ENCODE measurements at places on chromosomes 1 and 21.

DNA sequence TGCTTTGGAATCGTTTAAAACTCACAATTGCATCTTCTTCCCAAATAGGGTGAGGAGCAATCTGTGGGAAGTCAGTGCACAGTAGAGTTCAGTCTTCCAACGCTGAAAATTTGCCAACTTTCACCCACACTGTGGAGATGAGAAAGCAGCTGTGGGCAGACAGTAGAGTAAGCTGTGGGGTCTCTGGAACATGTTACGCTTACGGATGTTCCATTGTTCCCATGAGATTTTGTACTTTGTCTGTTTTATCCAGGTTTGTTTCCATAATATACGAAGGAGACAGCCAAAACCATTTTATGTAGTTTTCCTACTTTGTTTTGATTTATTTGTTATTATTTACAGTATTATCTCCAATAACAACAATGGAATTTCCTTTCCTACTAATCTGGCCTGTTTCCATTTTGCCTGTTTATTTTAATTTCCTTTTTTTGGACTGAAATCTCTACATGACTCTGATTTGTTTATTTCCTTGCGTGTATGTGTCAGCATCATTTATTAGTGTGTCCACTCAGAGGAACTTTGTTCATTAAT lies 65.1 kb upstream of the RGL1 start:
- H3K4me3 ChIP-seq: no peak overlapping the region
- no peak for DNase-seq
- H3K4me1 ChIP-seq: no peaks in the 10 kb centered on the region
- no peaks in the 10 kb centered on the region for H3K27me3 ChIP-seq

DNA sequence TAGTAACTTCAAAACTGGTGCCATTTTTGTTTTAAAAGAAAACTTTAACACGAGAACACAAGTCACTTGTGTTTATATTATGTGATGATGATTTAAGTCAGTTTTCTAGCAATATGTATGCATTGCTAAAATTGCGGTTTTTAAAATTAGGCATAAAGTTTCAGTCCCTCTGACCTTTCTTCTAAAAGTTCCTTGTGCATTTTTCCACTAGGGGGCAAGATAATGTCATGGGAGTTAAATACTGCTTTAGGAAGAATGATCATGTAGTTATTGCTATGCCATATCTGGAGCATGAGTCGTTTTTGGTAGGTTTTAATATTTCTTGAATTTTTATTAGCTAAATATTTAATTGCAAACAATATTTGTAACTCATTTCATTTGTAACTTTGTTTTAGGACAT lies 10.7 kb downstream of the CDC7 start:
- no peak for DNase-seq
- no peak overlapping the region for H3K27ac ChIP-seq
- no peaks in the 10 kb centered on the region for H3K27me3 ChIP-seq
- no peak overlapping the region for H3K4me3 ChIP-seq
- H3K4me1 ChIP-seq: no peaks in the 10 kb centered on the region
- no peaks in the 10 kb centered on the region for H3K36me3 ChIP-seq

GRCh38 chr1:207318072-207318619 lies 3.3 kb upstream of the CD55 start:
- no peak overlapping the region for H3K27ac ChIP-seq
- H3K36me3 ChIP-seq: no peaks in the 10 kb centered on the region
- no peaks in the 10 kb centered on the region for H3K27me3 ChIP-seq
- H3K4me3 ChIP-seq: no peak overlapping the region

GRCh38 chr1:12703821-12704451 lies 12.0 kb upstream of the AADACL3 start:
- no peaks in the 10 kb centered on the region for H3K27me3 ChIP-seq
- no peak overlapping the region for H3K4me3 ChIP-seq
- no peak for DNase-seq
- H3K36me3 ChIP-seq: no peaks in the 10 kb centered on the region
- no peaks in the 10 kb centered on the region for H3K4me1 ChIP-seq

- DNase-seq: no peak
- no peaks in the 10 kb centered on the region for H3K4me1 ChIP-seq
- H3K27me3 ChIP-seq: no peaks in the 10 kb centered on the region
- no peak overlapping the region for H3K27ac ChIP-seq
- no peak overlapping the region for H3K4me3 ChIP-seq
Measured at GRCh38 chr1:12172042-12172851, 5.5 kb downstream of the TNFRSF1B start.

DNA sequence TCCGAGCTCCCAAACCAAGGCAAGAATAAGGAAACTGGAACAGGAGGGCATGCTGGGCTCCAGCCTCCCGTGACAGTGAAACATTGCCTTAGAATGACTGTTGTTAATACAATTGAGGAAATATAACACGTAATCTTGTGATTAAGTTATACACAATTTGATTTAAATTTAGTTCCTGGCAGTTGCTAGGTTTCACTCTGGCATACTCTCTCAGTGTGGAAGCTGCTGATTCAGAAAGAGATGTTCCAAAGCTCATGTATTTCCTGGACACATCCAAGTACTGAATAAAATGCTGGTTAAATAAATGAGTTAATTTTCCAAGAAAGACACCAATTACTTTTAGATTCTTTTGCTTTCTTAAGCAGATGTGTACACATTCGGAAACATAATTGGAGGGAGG lies 176.1 kb downstream of the GRIK1 start:
- H3K4me3 ChIP-seq: no peak overlapping the region
- H3K27ac ChIP-seq: no peak overlapping the region
- no peaks in the 10 kb centered on the region for H3K36me3 ChIP-seq
- no peaks in the 10 kb centered on the region for H3K27me3 ChIP-seq
- H3K4me1 ChIP-seq: no peaks in the 10 kb centered on the region

- H3K4me3 ChIP-seq: no peak overlapping the region
- no peak overlapping the region for H3K27ac ChIP-seq
- H3K4me1 ChIP-seq: no peaks in the 10 kb centered on the region
- no peaks in the 10 kb centered on the region for H3K36me3 ChIP-seq
Measured at GRCh38 chr1:41672173-41672572, 187.7 kb upstream of the EDN2 start.

DNA sequence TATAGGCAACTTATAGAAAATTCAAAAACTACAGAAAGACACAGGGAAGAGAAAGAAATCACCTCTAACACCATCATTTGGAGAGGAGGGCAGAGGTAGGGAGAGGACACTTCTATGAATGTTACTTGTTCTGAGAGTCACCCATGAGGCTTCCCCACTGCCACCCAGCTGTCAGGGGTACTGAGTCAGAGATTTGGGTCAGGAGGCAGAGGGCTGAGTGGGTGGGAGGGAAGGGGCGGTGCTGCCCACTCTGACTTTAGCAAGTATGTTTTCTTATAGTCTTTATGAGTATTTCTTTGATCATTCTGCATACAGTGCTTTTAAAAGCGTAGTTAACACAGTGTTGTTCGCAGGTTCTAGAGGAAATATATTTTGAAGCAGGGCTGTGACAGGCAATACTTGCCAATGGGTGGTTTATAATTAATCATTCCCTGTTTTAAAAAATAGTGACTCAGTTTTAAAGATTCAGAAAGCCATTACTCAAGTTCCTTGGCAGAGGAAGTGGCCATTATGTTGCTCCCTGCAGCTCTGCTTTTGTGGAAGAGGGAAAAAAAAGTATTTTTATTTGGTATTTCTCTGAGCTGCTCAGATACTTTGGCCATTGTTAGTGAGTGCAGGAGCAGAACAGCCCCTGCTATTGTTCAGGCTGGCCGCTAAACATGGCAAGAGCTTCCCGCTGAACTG lies 18.3 kb downstream of the IL6R start:
- H3K36me3 ChIP-seq: no peaks in the 10 kb centered on the region
- DNase-seq: peak; percentile 68
- H3K4me3 ChIP-seq: no peak overlapping the region
- no peaks in the 10 kb centered on the region for H3K4me1 ChIP-seq
- H3K27ac ChIP-seq: no peak overlapping the region
- no peaks in the 10 kb centered on the region for H3K27me3 ChIP-seq

DNA sequence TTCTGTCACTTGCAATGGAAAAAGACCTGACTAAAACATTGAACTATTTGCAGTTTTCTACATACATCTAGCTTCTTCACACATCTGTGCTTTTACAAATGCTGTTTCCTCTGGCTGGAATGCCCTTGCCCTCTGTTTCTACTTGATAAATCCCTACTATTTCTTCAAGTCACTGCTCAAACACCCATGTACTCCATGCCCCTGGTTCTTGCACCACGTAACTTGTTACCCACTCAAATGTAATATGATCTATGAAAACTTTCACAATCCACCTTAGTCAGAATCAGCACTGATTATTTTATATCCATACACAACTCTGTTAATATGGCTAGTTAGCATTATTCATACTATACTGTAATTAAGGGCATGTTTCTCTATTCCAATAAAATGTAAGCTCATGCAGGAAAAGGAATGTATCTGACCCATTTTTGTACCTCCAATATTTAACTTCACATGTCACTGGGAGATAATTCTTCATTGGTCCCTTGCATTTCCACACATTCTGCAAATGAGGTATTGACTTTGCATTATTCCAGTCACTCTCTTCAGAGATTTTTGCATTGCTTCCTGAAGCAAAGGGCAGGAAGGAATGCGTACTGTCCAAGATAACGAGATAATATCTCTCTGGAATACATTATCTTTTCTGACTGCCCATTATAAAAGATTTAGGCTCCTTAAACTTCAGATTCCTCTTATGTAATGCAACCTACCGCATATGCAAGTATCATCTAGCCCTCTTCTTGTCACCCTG lies 158.3 kb downstream of the COL24A1 start:
- no peaks in the 10 kb centered on the region for H3K4me1 ChIP-seq
- no peaks in the 10 kb centered on the region for H3K36me3 ChIP-seq
- DNase-seq: no peak
- H3K27me3 ChIP-seq: no peaks in the 10 kb centered on the region

GRCh38 chr1:2592672-2593071 lies 6.1 kb downstream of the PRXL2B start:
- H3K27me3 ChIP-seq: no peaks in the 10 kb centered on the region
- no peaks in the 10 kb centered on the region for H3K4me1 ChIP-seq
- H3K27ac ChIP-seq: no peak overlapping the region
- no peaks in the 10 kb centered on the region for H3K36me3 ChIP-seq

DNA sequence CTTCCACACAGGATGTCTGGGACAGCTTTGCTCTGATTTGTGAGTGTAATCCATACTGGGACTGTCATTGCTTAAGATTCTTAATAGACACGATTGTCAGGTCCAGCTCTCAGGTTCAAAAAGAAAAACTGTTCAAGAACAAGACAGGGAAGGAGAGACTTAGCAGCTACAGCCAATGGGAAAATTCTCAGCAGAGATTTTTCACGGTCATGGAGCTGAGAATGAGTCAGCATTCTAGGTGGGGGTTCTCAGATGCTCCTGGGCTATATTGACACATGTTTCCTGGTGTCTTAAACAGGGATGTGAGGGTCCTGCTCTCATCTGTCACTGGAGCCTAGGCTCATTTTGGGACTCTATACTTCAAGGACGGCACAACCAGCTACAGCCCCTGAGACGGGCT lies 318.3 kb downstream of the RRAGC start:
- H3K27ac ChIP-seq: no peak overlapping the region
- DNase-seq: no peak
- no peak overlapping the region for H3K4me3 ChIP-seq
- H3K27me3 ChIP-seq: no peaks in the 10 kb centered on the region
- H3K4me1 ChIP-seq: no peaks in the 10 kb centered on the region

- no peaks in the 10 kb centered on the region for H3K27me3 ChIP-seq
- no peak overlapping the region for H3K4me3 ChIP-seq
- H3K4me1 ChIP-seq: peaks cover 2% of the 10 kb centered on the region
- H3K36me3 ChIP-seq: no peaks in the 10 kb centered on the region
- no peak for DNase-seq
Measured at GRCh38 chr1:185369786-185370185, 52.7 kb upstream of the IVNS1ABP start.

DNA sequence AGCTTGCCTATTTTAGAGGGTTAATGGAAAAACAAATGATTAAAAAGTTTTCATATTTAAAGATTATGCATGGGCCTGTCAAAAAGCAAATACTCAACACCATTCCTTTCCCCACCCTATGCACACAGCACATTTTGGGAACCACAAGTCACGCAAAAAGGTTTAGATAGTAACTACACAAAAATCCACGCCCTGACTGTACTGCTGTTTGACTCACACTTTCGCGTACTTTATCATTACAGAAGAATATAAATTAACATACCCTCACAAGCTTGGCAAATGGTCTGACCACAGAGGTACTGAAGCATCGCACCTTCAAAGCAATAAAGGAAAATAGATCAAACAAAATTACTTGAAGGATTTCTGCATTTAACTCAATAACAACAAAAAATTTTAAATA lies 1.4 kb downstream of the ATP5PO start:
- H3K27me3 ChIP-seq: no peaks in the 10 kb centered on the region
- H3K4me3 ChIP-seq: no peak overlapping the region
- no peaks in the 10 kb centered on the region for H3K36me3 ChIP-seq
- peaks cover 5% of the 10 kb centered on the region for H3K4me1 ChIP-seq
- H3K27ac ChIP-seq: no peak overlapping the region

DNA sequence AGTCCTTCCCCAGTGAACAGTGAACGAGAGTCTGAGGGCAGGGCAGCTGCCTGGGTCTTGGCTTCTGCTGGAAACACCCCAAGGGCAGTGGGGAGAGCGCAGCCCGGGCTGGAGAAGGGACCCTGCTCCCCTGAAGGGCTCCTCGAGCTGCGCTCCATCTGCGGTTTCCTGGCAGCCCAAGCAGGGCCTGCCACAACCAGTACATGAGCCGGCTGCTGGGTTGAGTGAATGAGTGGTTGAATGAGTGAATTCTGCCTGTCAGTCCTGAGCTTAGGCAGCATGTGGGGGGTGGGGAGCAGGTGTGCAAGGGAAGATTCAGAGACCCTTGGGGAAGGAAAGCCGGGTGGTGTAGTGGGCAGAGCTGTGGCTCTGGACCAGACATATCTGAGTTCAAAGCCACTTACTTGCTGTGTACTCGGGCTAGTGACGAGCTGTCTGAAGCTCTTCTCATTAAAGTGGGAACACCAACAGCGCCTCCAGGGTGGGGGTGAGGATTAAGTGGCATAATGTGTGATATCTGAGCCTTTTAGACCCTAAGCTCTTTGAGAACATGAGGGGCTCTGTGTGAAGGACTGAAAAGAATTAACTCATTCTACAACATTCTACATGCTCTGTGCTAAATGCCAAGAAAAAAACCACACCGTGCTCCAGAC lies 3.7 kb downstream of the OPRD1 start:
- no peaks in the 10 kb centered on the region for H3K27me3 ChIP-seq
- no peak overlapping the region for H3K27ac ChIP-seq
- no peak overlapping the region for H3K4me3 ChIP-seq

DNA sequence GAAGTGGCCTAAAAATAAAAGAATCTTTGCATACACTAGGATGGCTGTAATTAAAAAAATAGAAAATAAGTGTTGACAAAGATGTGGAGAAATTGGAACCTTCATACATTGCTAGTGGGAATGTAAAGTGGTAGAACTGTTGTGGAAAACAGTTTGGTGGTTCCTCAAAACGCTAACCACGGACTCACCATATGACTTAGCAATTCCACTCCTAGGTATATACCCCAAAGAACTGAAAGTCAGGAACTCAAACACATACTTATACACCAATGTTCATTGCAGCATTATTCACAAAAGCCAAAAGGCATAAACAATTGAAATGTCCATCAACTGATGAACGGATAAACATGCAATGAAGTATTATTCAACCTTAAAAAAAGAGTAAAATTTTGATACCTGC lies 10.8 kb upstream of the HMGCL start:
- no peaks in the 10 kb centered on the region for H3K36me3 ChIP-seq
- H3K4me3 ChIP-seq: no peak overlapping the region
- no peak overlapping the region for H3K27ac ChIP-seq
- DNase-seq: no peak
- no peaks in the 10 kb centered on the region for H3K4me1 ChIP-seq

All from aorta (tissue), 5 donors.